ENCODE measurements at places on chromosomes 2 and 18.

GRCh38 chr2:154960802-154961583, 262.5 kb downstream of the KCNJ3 start:
- DNase-seq: no peak

DNA sequence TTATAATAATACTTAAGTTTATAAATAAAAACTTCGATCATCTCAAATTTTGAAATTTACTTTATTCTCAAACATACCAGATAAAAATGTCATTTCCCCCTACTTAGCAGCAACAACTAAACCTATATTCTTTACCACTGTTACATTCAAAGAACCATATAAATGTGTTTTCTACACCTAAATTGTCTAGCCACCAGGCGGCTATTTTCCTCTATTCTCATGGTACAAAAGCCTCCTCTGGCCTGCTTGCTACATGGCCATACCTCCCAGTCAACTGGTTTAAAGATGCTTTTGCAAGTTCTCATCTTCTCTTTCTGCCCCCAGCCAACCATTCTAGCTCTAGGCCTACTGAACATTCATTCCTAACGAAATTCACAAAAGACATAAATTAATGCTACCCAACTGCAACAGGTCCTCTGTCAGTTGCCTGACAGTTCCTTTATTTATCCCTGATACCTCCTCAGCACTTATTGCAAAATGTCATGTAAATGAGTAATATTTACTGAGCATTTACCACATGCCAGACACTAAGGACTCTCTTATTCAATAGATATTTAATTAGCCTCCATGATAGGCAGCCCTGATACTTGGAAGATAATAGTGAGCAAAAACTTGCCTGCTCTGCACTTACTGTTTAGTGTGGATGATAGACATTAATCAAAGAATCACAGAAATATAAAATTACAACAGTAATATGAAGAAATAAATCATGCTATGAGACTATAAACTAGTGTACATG, 5.0 kb downstream of the C1D start:
- no peak for DNase-seq

DNA sequence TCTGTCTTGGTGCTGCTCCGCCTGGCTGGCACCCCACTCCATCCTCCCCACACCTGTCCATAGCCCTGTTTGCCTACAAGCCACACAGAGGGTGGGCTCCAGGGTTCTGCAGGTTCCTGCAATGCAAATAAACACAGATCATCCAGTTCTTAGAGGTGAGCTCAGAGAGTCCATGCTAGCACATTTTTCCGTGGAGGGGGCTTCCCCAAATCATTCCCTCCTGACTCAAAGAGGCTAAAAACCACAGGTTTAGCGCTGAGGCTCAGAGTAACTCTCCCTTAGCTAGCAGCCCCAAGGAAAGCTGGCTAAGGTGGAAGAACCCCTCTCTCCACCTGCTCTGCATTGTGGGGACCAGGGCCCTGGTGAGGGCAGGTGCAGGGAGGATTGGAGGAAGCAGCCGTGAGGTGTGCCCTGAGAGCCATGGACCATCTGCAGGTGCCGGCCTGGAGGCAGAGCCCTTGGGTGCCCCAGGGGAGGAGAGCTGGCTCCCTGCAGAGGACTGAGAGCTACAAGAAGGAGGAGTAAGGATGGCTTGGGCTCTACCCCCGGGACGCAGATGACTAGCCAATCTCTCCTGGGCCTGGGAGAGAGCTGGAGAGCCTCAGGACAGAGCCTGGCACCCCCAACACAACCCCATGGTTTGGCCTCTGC, 23.8 kb upstream of the TEX44 start:
- no peak for DNase-seq

DNA sequence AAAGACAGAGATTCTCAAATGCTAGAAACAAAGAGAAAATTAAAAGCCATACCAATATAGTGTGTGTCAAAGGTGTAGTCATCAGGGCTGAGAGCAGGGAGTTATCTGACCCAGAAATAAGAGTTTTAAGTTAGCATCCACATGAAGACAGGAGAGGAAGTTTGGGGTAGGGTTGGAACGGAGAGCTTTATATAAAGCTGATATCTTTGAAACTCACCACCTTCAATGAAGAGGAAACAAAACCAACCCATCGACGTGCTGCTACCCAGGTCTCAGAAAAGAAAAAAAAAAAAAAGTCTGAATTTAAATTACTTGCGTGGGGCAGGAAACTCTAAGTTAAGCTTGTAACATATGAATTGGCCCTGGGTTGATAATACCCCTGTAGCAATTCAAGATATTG, 42.4 kb downstream of the ARL4C start:
- no peak for DNase-seq

DNA sequence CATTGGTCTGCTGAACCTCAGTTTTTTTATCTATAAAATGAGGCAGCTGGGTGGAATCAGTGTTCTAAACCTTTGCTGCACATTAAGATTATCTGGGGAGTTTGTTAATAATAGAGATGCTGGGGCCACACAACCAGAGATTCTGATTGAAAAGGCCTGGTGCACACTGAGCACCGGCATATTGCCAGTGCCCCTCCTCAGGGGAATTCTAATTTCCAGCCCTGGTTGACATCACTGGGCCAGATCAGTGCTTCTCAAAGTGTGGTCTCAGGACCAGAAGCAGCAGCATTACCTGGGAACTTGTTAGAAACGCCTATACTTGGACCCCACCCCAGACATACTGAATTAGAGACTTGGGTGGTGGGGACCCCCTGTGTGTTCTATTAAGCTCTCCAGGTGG, 112.5 kb downstream of the SETBP1 start:
- no peak for DNase-seq

DNA sequence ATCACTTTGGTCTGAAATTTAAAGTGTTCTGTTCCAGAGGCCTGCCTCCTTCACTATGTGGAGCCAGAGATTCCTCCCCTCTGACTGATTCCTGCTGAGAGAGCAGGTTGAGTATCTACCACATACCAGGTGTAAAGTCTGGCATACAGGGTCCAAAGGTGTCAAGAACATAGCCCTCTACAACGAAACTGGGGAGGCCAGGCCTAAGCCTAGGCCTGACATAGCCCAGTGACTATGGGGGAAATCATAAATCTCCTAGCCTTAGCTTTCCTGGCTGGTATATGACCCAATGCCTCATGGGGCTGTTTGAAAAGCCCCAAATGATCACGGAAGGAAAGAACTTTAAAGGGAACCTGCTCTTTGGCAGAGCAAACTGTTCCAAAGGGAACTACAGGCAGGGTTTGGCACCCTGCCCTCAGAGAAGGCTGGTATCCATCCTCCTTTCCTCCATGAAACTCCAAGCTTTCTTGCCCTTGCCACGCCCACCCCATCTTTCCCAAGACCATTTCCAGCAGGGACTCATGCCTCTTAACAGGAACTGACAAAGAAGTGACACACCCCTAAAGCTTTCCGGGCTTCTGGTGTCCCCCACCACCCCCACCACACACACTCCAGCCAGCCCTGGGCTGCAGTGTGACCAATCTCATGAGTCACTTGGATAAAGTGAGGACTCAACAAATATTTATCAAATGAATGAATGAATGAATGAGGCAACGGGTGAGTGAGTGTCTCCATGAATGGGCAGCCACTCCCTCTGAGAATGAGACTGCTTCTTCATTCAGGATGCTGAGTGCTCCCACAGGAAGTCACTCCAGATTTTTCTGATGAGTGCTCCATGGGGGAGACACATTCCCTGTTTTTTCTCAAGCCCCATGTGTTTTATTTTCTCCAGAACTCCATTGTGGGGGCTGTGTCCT, 114.5 kb upstream of the STPG4 start:
- no peak for DNase-seq

DNA sequence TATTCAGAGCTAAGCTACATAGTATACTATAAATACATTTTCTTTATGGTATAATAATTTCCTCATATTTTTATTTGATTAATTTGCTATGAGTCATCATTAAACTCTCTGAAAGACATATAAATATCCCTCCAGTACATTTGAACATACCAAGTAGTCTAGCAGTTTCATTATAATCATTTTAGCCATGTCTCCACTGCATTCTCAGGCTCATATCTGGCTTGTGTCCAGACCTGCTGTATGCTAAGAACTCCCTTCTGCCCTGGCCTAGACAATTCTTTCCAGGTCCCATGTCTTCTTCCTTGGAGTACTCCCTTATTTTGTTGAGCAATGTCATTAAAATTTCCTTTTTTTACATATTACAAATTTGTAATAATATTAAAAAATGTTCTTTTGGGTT, 16.6 kb upstream of the DYNC1I2 start:
- no peak for DNase-seq

DNA sequence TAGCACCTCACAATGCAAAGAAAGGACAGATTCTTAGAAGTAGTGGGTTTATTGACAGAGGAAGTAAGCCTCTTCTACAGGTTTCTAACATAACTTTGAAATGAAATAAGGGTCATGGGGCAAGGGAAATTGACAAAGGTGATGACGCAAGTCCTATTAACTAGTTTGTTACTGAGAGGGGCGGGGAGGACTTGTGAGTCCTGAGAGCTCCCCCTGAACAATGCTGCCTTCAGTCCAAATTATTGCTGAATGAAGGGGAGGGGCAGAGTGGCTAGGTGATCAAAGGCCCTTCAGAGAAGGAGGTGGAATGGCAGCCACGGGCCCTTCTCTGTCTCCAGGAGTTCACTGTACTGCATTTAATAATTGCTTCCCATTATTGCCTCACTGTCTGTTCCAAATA, 390.0 kb downstream of the MEIS1 start:
- DNase-seq: no peak

DNA sequence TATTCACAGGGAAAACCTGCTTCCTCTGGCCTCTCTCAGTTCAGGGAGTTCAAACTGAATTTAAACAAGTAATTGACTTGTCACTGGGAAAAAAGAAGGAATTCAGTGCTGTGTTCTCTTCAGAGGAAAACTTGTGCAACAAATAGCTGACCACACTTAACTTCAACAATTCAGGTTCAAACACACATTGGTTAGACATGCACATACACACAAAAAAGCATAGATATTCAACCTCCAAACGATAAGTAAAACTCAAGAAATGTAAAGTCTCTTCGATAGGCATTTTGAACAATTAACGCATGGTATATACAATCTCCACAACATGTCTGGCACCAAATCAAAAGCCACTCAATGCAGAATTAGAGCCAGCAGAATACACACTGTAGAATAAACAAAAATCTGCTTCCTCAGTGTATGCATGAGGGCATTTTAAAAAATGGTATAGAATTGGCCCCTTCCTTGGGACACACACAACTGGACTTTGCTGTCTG, 269.0 kb downstream of the TCF4 start:
- no peak for DNase-seq

- DNase-seq: no peak
Observed at GRCh38 chr2:64634345-64635267, 19.1 kb downstream of the SERTAD2 start.

GRCh38 chr2:196410008-196410407, 229.5 kb upstream of the CCDC150 start:
- DNase-seq: no peak

- DNase-seq: no peak
Observed at GRCh38 chr18:24317370-24317769, 80.3 kb downstream of the OSBPL1A start.

DNA sequence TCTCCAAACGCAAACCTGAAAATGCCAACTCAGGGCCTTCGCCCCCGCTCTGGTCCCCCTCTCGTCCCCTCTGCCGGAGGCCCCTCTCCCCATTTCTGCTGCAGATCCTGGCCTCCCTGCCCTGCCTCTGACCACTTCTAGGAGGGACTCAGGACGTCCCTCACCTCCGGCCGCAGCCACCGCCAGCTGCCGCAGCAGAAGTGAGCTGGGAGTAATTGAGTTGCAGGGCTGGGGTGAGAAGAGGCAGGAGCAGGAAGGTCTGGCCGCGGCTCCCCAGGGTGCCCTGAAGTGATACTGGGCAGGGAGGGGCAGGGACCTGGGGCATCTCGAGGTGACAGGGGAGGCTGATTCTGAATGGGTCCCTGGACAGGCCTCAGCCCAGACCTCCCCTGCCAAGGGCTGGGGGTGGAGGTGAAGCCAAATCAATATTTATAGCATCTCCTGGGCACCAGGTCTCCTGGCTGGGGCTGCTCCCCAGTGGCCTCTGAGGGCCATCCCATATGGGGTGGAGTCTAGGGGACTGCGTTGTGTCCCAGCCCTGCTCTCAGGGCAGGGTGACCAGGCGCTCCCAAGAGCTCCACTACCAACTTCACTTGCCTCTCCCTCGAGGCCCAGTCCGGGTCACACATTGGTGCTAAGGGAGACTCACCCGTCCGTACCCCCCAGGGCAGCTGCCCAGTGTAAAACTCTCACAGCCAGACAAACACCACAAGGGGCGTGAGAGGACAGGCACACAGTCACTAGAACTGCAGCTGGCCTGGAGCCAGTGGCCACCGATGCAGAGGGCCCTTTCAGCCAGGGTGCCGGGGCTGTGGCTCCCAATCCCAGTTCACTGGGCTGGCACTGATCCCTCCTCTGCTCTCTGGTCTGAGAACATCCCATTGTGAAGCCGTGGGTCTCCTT, 33.0 kb downstream of the KCNIP3 start:
- DNase-seq: no peak

- no peak for DNase-seq
Observed at GRCh38 chr2:110702514-110703380, 24.9 kb upstream of the BUB1 start.
